ENCODE measurements at places on chromosomes 7 and 10.

- DNase-seq = no peak
Observed at GRCh38 chr7:4470246-4470645, 211.8 kb upstream of the FOXK1 start.

- no peak for DNase-seq
Observed at GRCh38 chr7:71538210-71538609, 406.3 kb downstream of the GALNT17 start.

DNA sequence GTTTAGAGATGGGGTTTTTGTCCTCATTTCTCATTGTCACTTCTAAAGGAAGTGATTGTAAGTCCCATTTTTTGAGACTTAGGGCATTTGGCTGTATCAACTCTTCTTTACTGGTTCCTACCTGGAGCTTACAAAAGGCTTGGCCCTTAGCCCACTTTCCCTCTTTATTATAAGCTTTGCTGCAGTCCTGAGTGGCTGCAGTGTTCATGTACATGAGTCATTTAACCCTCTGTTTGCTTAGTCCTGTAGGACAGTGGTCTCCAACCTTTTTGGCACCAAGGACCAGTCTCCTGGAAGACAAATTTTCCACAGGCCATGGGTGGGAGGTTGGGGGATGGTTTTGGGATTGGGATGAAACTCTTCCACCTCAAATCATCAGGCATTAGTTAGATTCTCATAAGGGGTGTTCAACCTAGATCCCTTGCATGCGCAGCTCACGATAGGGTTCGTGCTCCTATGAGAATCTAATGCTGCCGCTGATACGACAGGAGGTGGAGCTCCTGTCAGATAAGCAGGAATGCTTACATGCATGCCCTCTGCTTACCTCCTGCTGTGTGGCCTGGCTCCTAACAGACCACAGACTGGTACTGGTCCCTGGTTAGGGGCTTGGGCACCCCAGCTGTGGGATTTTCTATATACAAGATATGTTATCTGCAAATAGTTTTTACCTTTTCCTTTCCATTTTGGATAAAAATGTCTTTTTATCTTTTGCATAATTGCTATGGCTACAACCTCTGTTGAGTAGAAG, 99.7 kb downstream of the CCSER2 start:
- DNase-seq = no peak

DNA sequence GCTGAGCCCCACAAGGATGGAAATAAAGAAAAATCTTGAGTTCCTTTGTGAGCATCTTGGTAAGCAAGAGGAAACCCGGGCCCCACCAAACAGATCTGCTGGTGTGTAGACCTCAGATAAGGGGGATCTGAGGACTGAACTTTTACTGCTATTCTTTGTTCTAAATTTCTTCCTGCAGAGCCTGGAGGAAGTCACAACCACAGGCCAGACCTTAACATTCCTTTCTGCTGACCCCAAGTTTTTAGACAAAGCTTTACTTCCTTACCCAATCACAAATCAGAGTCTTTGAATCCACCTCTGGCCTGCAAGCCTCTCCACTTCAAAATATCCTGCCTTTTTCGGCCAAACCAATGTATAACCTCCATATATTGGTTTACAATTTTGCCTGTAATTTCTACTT, 352.6 kb upstream of the AUTS2 start:
- DNase-seq = no peak

- DNase-seq = no peak
Observed at GRCh38 chr10:133190225-133190624, 30.2 kb downstream of the KNDC1 start.

GRCh38 chr10:103448746-103449145, 3.4 kb downstream of the CALHM2 start:
- DNase-seq = no peak
